GM12865 (cell line): ENCODE measurements at places on chromosomes 5 and 9.

GRCh38 chr5:181161534-181162175 lies 14.3 kb downstream of the OR2V2 start:
- DNase-seq, result no peak

GRCh38 chr5:96584712-96585111 lies 77.5 kb upstream of the CAST start:
- no peak for DNase-seq

- peak; percentile 38 for DNase-seq
These were observed 118.7 kb upstream of the NEK6 start for GRCh38 chr9:124139001-124139400.

DNA sequence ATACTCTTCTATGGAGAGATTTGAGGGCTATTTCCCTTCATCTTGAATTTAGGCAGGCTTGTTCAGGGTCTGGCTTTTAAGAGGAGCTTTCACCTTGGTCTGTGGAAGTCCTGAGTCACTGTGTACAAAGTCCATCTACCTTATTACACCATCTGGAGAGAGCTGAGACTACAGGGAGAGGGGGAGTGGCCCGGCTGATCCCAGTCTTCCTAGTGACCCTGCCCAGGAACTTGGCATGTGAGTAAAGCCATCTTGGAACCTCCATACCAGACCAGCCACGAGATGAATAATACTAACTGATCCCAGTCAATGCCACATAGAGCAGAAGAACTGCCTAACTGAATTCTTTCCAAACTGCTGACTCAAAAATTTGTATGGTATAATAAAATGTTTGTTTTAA lies 8.4 kb upstream of the IL6ST start:
- no peak for DNase-seq

DNA sequence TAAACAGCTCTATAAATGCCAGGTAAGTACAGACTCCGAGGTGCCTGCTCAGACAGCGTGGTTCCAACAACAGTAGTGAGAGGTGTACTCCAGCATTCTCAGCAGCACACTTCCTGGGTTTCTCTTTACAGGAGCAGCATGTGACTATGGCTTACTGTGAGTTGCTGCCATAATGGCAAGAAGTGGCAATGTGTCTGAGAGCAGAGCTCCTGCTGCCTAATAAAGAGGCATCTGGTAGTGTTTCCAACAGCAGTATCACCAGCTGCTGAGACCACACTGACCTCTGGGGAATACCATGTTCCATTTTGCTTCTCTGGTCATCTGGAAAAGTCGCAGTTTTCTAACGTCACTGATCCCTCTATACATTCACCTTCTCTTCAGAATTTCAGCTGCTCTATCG lies 398.2 kb downstream of the SLCO4C1 start:
- DNase-seq, result peak; percentile 3

DNA sequence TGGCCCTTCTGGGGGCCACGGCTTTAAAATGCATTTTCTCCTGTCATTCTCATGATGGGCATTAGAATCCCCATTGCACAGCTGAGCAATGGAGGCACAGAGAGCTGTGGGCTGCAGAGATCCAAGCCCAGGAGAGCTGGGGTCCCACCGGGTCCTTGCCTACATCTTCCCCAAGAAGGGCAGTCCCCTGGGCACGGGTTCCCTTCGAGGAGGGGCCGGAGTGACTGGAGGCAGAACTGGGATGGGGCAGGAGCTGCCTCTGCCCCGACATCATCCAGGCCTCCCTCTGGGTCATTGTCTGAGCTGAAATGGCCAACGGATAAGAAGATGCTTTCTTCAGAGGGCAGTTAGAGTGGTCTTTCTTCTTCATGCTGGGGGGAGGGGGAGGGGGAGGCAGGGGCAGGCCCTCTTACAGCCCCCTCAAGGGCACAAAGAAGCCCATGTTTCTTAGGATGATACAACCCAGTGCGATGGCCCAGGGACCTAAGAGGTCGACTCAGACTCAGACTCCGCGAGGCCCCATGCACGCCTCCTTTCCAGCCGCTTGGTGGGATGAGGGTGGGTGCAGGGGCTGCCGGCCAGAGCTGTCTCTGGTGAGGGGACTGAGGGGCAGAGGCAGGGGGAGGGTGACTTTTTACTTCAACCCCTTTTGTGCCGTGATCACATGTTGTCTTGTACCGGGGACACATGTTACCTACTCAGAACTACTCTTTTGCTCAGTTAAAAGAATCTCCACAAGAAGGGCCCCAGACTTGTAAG lies 112.4 kb upstream of the IRX2 start:
- DNase-seq, result no peak

GRCh38 chr5:157766442-157766841 lies 22.9 kb downstream of the LSM11 start:
- DNase-seq, result no peak

DNA sequence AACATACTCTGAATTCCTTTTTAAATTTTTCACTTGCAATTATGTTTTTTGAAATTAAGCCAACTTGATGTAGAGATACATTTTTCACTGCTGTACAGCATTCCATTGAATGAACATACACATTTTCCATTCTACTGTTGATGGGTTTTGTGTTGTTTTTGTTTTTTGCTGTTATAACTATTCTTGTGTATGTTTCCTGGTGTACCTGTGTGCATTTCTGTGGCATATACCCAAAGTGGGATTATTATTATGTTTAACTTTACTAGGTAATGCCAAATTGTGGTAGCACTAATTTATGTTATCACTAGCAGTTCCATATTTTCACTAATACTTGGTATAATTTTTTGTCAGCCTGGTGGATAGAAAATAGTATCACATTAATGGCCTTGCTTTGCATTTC lies 2.7 kb downstream of the RFESD start:
- DNase-seq, result no peak

DNA sequence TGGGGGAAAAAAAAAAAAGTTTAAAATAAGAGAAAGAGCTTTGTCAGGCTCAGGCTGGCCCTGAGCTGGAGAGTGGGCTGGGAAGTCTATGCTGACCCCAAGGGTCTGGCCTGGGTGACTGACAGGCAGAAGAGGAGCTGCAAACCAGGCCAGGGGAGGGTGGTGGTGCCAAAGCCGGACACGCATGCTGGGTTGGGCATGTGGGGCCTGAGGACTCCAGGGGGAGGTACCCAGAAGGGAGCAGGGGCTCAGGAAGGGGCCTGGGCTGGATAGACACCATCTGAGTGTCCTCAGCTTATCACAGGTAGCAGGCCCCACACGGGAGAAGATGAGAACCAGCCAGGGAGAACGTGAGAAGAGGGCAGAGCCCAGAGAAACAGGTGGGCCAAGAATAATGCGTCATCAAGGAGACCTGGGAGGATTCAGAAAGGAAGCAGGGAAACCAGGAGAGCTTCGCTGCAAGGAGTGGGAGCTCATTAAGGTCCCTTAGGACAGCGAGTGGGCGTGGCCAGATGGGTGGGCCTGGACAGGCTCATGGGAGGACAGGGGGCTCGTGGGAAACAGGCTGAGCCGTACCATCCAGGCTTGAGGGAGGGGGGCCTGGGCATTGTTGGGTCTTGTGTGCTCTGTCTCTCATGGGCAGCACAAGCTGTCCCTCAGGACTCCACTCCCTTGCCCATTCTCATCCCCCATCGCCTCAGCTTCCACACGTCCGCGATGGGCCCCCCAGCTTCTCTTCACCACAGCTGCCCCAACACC lies 16.0 kb downstream of the TMOD1 start:
- no peak for DNase-seq

- no peak for DNase-seq
These were observed 178.9 kb downstream of the SREK1 start for GRCh38 chr5:66322786-66323528.

- no peak for DNase-seq
These were observed 175.6 kb upstream of the NREP start for GRCh38 chr5:111932628-111933027.

DNA sequence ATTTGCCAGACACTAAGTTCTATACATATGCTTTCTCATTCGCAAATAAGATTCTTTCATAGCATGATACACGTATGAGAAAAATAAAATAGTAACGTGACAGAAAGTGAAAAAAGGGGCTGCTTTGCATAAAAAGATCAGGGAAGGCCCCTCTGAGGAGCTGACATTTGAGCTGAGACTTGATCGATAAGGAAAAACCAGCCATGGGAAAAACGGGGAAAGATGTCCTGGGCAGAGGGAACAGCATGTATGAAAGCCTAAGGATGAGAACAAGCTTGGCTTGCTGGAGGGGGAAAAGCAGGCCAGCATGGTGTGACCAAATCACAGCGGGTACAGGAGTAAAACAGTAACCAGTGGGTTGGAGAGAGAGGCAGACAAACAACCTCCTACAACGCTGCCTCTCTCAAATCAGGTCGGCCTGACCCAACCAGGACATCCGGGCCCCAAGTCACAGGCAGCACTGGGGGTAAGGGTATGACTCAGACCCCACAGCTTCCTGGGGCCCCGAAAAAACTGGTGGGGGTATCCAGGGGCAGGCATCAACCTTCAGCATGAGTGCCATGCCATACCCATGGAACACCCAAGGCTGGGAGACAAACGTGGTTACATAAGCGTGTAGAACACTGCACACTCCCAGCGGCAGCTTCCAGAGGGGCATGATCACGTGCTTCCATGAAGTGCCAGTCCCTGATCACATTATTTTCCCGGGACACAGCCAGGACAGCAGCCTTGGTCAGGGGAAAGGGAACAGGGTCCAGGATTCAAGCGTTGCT lies 2.2 kb downstream of the TNIP1 start:
- peak; percentile 86 for DNase-seq

DNA sequence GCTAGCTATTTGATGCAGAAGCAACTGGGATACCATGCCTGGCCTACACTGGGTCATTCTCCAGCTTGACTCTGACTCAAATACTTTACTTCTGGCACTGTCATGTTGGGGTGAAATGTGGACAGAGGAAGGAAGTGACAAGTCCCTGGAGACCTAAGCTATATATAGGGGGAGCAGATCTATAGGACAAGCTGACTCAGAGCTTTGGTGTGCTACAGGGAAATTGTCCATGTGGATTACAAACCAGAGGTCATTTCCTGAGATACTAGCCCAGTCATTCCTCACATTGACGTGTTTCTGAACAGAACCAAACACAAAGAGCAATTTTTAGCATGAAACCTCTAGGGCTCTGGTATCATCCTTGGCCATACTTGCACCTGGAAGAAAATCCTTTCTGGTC lies 531.6 kb upstream of the CLINT1 start:
- peak; percentile 23 for DNase-seq

GRCh38 chr5:96017951-96018350 lies 56.3 kb upstream of the ELL2 start:
- DNase-seq, result no peak

GRCh38 chr5:142600611-142601358 lies 85.1 kb downstream of the FGF1 start:
- DNase-seq, result no peak

DNA sequence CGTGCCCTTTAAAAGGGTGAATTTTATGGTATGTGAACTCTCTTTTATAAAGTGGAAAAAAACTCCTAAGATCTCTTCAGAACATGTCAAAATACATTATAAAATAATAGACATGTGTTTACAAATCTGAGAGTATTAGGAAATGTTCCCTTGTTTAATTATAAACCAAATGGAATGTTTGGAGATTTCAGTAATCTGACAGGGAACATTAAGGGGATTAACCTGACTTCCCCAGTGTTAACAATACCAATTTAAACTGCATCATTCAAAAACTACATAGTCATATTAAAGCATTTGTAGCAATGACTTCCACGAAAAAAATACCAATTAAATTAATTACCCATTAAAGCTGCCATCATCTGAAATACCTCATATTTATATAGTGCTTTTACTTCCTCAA lies 1.6 kb upstream of the OCLN start:
- no peak for DNase-seq

- DNase-seq, result no peak
These were observed 196.2 kb downstream of the MARCHF11 start for GRCh38 chr5:15983392-15983791.

- peak; percentile 67 for DNase-seq
These were observed 47.8 kb downstream of the NR3C1 start for GRCh38 chr5:143355710-143356109.

- DNase-seq, result peak; percentile 73
These were observed 832 bp downstream of the LMBRD2 start for GRCh38 chr5:36150676-36151433.

GRCh38 chr5:9283021-9283420 lies 262.9 kb downstream of the SEMA5A start:
- DNase-seq, result no peak

DNA sequence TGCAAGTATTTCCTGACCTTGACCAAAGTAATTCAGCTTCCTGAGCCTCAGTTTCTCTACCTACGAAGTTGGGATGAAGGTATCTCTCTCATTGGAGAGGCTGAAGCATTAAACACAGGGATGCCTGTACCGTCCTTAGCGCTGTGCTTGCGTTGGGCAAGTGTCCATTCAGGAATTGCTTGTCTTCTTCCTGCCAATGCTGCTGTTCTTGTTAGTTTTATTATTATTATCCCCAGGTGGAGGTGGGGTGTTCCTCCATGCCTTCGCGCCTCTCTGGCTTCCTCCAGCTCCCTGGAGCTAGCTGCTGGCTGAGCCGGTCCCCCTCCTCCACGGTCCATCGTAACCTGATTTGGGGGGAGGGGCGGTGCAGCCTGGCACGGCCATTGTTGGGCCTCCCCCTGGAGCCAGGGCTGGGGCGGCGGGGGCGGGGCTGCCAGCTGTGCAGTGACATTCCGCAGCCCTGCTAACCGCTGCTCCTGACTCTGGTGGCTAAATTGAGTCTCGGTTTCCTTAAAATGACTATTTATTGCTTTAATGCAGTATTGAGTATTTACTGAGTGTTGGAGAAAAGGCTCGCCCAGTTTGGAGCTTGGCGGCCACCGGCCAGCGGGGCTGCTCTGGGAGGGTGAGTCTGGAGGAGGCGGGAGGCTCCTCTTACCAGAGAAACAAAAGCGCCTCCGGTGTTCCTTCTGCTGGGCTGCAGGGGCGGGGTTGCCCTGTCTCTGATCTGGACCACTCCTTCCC lies 51.3 kb downstream of the LMX1B start:
- DNase-seq, result no peak

GRCh38 chr5:147430628-147431027 lies 79.2 kb downstream of the DPYSL3 start:
- no peak for DNase-seq

DNA sequence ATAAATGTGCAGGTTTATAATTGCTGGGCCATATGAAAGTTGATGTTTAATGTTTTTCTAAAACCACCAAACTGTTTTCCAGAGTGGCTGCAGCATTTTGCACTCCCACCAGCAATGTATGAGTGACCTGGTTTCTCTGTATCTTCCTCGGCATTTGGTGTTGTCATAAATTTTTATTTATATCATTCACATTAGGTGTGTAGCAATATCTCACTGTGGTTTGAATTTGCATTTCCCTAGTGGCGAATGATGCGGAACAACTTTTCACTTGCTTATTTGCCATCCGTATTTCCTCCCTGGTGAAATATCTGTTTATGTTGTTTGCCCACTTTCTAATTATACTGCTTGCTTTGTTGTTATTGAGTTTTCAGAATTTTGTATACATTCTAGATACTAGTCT lies 295.7 kb upstream of the TUT7 start:
- DNase-seq, result no peak

- no peak for DNase-seq
These were observed 1755.8 kb upstream of the WWC1 start for GRCh38 chr5:166535641-166536040.

- no peak for DNase-seq
These were observed 63.7 kb upstream of the CCDC112 start for GRCh38 chr5:115360046-115360685.
